ENCODE measurements at places on chromosomes 6 and 20. TPM values are rescaled to one million over a fixed set of nuclear protein-coding genes. Genes with fewer than 3 reads are reported as not detected.

Gene ITPR3
- total RNA-seq, result 24.5 TPM

Gene CALHM5
- 1.5 TPM for total RNA-seq

Gene DYNLRB1
- total RNA-seq, result 147 TPM

Gene DSTN
- total RNA-seq, result 166 TPM

Gene HLA-DRB5
- total RNA-seq, result not detected

Gene TMEM14C
- 160 TPM for total RNA-seq

Measured in bronchus fibroblast of lung (primary cell).